SK-N-SH (cell line): ENCODE measurements at places on chromosomes 7 and 10. TPM values are rescaled to one million over a fixed set of nuclear protein-coding genes. Genes with fewer than 3 reads are reported as not detected.

DNA sequence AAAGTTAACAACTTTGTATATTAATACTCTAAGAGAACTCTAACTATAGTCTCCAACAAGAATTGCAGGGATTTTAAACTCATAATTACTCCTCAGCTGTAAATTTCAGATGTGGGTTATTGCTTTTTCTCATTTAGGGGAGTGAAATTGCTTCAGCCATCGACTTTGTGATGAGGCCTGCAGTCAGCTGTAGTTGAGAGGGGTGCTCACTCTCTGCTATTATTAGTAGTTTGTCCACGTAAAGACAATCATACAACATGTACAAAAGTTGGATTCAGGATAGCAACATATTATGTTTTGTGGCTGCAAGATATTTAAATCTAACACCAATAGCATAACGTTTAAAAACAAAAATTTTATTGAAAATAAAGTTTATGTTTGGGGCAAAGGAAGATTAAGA is 28.7 kb downstream of the HDAC9 start:
- DNase-seq: no peak

GRCh38 chr7:35605760-35606159 is 89.2 kb downstream of the HERPUD2 start:
- no peak for DNase-seq

- DNase-seq: peak; percentile 49
These were observed 9.8 kb downstream of the CDHR1 start for GRCh38 chr10:84204122-84204521.

- DNase-seq: no peak
These were observed 19.8 kb upstream of the RASSF4 start for GRCh38 chr10:44939691-44940401.

DNA sequence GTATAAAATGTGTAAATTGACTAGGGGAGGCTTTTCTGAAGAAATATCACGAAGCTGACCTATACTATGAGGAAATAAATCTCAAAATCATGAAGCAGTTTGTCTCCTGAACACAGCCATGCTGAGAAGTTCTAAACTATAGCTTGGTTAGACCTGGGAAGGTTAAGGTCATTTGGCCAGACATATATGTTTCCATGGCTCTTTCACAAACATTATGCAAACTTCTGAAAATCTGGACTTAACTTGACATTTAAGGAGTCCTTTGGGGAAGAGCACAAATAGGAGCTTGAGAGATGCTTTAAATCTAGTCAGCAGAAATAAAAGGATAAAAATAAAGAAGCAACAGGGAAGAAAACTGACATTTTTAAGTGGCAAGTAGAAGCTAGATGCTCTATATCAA is 115.9 kb upstream of the MEOX2 start:
- DNase-seq: no peak

DNA sequence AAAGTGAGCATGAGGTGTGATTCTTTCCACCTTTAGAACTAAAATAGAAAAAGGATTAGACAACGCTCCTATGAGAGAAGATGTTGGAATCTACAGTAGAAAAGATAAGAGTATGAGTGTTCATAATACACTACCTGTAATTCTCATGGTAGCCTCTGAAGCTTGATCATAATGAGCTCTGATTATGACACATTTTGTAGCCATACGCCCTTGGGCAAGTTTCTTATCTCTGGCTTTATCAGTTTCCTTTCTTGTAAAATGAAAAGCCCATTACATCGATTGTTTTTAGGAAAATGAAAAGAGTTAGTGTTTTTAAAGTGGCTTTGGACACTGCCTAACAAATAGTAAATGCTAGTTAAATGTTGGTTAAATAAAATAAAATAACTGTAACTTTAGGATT is 22.4 kb upstream of the PRSS58 start:
- DNase-seq: no peak

DNA sequence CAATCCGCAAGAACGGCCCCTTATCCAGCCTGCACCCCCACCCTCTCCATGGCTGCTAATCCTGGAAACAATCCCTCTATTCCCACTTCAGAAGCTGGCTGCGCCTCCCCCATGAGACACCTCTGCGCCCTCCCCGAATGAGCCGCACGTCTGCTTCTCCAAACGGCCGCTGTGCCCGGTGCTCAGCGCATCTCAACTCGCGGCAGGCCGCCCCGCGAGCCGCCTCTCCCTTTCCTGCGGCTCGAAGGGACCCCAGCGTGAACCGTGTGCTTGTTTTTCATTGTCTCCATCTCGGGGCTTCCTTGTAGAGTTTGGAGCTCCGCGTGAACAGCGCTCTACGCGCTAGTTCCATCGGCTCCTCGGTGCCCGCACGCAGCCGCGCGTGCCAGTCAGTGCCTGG is 20.8 kb upstream of the FXYD4 start:
- peak; percentile 49 for DNase-seq

Gene IL2RA
- polyA plus RNA-seq: not detected in 2 replicates

Gene PRF1
- not detected in 2 replicates for polyA plus RNA-seq

Gene MYL10
- not detected in 2 replicates for polyA plus RNA-seq
